ENCODE measurements at places on chromosomes 13 and 19. TPM values are rescaled to one million over a fixed set of nuclear protein-coding genes. Genes with fewer than 3 reads are reported as not detected.

RNF113B gene
- total RNA-seq, result not detected

GRIN3B gene
- total RNA-seq, result 0.17 TPM

WIZ gene
- 14.3 TPM for total RNA-seq

DCLK1 gene
- total RNA-seq, result not detected

- DNase-seq, result no peak
- H3K4me1 ChIP-seq, result no peaks in the 10 kb centered on the region
- peaks cover 10% of the 10 kb centered on the region for H3K27me3 ChIP-seq
- no peak overlapping the region for H3K4me3 ChIP-seq
- no peaks in the 10 kb centered on the region for H3K36me3 ChIP-seq
These were observed 46.1 kb upstream of the TSC22D1 start for GRCh38 chr13:44622261-44622660.

GRCh38 chr13:30623392-30623791 lies 5.7 kb downstream of the USPL1 start:
- H3K27me3 ChIP-seq, result no peaks in the 10 kb centered on the region
- no peak overlapping the region for H3K4me3 ChIP-seq
- peaks cover 41% of the 10 kb centered on the region for H3K36me3 ChIP-seq
- no peak overlapping the region for H3K27ac ChIP-seq
- peaks cover 10% of the 10 kb centered on the region for H3K4me1 ChIP-seq
- no peak for DNase-seq

DNA sequence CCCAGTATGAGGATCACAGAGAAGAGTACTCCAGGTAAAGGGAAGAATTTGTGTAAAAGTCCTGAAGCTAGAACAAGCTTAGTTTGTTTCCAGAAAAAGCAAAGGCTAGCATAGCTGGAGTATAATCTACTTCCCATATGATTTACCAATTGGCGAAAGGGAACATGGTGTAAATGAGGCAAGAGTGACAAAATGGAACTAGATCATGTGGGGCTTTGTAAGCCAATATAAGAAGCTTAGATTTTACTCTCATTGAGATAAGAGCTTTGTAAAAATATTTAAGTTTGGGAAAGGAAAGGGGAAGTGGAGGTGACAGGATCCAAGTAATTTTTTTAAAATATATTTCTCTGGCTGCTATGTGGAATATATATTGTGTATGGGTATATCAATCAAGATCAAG lies 234.9 kb downstream of the KCTD12 start:
- no peak overlapping the region for H3K27ac ChIP-seq
- no peaks in the 10 kb centered on the region for H3K36me3 ChIP-seq
- H3K4me3 ChIP-seq, result no peak overlapping the region
- H3K27me3 ChIP-seq, result no peaks in the 10 kb centered on the region
- H3K4me1 ChIP-seq, result no peaks in the 10 kb centered on the region
- no peak for DNase-seq

DNA sequence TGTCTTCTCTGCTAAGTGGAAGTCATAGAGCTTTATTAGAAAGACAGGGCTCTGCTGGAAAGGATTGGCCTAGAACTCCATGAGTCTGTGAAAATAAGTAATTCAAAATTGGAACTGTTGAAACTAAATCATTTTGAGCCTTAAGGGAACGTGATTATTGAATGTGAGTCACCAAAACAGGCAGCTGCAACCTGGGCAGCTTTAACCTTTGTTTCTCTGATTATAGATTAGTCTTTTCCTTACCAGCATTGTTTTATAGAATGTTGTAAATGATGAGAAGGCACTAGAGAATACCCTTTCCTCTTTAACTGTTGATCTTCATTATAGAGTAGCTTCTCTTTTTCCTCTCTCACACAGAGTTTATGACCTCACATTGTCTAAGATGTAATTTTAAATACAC lies 638.8 kb upstream of the SLITRK6 start:
- DNase-seq, result no peak
- H3K4me3 ChIP-seq, result no peak overlapping the region
- no peaks in the 10 kb centered on the region for H3K36me3 ChIP-seq
- H3K27me3 ChIP-seq, result no peaks in the 10 kb centered on the region

Measured in CD4-positive, alpha-beta T cell (primary cell).